ENCODE measurements at places on chromosomes 6 and 20. TPM values are rescaled to one million over a fixed set of nuclear protein-coding genes. Genes with fewer than 3 reads are reported as not detected.

AFG1L gene
- total RNA-seq = 5.0 TPM

BFSP1 gene
- 0.20 TPM for total RNA-seq

C20orf202 gene
- 0.40 TPM for total RNA-seq

ENPP4 gene
- 25.5 TPM for total RNA-seq

SYTL3 gene
- total RNA-seq = 199 TPM

STMND1 gene
- total RNA-seq = not detected

NCOA3 gene
- 66.6 TPM for total RNA-seq

TFAP2D gene
- total RNA-seq = not detected

MEP1A gene
- total RNA-seq = not detected

DAAM2 gene
- total RNA-seq = not detected

SYNDIG1 gene
- not detected for total RNA-seq

AKIRIN2 gene
- 78.3 TPM for total RNA-seq

SLC12A5 gene
- not detected for total RNA-seq

STX11 gene
- total RNA-seq = 52.7 TPM

WFDC12 gene
- total RNA-seq = not detected

JPH2 gene
- total RNA-seq = 2.0 TPM

DXO gene
- total RNA-seq = 27.5 TPM

BANF2 gene
- total RNA-seq = not detected

ULBP1 gene
- total RNA-seq = 0.31 TPM

BTBD3 gene
- 4.7 TPM for total RNA-seq

C6orf15 gene
- total RNA-seq = not detected

SLC32A1 gene
- not detected for total RNA-seq

NDUFAF4 gene
- total RNA-seq = 67.7 TPM

IL17A gene
- not detected for total RNA-seq

LINC00237 gene
- not detected for total RNA-seq

ATP6V1G2 gene
- total RNA-seq = 1.4 TPM

Data from natural killer cell treated with Interleukin-12 subunit alpha and Interleukin-12 subunit beta and Interleukin-15 and Interleukin-18, amount 100 ng/mL, for 72 hours (primary cell).